DMS153 (cell line): ENCODE measurements at places on chromosomes 5 and 9.

DNA sequence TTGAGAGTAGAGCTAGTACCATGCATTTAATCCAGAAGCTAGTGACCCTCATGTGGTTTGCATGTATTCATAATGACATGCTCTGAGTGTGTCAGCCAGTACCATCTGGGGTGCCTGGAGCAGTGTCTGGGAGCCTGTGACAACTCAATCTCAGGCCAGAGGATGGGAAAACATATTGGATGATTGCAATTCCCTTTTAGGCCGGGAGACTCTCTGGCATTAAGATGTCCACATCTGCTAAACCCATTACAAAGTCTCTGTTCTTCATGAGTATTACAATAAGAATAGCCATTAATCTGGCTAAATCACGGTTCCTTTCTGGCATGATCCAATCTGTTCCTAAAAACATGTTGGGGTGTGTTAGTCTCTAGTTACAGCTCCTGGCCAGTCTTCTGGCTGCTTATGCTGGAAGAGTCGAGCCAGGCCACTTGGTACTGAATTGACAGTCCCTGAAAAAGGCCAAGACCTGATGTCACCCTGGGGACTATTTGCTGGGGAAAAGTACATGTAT, 475.7 kb downstream of the ENC1 start:
- no peak for DNase-seq

GRCh38 chr5:109571785-109572184, 117.9 kb upstream of the MAN2A1 start:
- no peak for DNase-seq

GRCh38 chr5:52947851-52948250, 41.3 kb upstream of the ITGA2 start:
- DNase-seq = no peak

DNA sequence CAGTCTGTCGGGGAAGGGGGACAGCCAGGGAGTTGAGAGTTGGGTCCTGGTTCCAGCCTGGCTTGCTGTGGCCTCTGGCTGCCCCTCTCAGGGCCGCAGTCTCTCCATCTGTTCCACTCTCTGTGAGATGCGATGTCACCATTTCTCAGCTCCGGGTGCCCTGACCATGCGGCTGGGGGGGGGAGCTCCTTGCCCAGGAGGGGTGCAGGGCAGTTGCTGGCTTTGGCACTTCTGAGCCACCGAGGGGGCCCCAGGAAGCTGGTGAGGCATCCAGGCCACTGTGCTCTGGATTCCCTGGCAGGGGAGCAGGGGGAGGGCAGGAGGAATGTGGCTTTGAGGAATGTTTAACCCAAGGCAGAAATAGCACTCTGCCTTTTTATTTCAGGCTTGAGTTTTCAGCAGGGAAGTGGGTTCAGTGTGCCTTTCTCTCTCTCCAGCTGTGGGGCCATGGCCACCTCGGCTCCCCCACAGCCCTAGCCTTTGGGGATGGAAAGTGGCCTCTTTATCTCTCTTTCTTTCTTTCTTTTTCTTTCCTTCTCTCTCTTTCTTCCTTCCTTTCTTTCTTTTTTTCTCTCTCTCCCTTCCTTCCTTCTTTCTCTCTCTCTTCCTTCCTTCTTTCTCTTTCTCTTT, 11.0 kb downstream of the NCS1 start:
- DNase-seq = no peak

GRCh38 chr9:108783731-108784495, 71.9 kb downstream of the ACTL7B start:
- DNase-seq = no peak

- DNase-seq = no peak
These were observed 494 bp upstream of the CXXC5 start for GRCh38 chr5:139647506-139648204.

DNA sequence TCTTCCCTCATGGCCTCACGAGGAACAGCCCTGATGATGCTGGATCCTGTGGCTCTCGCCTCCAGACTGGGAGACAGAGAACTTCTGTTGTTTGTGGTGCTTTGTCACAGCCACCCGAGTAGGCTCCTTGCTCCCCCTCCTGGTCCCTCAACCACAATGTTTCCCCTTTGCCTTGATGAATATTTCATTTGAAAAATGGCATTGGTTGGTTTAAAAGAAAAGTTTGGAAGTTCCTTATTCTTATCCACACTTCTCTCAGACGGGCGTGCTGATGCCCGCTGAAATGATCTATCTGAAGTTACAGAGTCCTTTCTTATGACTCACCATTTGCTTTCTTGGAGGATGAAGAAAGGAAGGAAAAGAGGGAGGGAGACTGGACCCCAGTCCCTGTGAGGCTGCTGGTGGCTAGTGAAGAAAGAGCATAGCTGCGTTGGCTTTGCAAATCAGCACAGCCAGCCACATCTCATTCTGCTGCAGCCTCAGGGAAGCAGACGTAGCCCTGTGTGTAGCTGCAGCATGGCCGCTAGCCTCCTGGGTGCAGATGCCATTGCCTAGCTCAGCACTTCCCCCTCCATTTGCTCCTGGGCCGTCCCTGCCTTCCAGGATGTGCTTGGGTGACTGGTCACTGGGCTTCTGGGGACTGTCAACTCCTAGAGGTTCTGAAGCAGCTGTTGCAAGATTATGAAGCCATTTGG, 185.9 kb downstream of the ERCC6L2 start:
- peak; percentile 2 for DNase-seq

DNA sequence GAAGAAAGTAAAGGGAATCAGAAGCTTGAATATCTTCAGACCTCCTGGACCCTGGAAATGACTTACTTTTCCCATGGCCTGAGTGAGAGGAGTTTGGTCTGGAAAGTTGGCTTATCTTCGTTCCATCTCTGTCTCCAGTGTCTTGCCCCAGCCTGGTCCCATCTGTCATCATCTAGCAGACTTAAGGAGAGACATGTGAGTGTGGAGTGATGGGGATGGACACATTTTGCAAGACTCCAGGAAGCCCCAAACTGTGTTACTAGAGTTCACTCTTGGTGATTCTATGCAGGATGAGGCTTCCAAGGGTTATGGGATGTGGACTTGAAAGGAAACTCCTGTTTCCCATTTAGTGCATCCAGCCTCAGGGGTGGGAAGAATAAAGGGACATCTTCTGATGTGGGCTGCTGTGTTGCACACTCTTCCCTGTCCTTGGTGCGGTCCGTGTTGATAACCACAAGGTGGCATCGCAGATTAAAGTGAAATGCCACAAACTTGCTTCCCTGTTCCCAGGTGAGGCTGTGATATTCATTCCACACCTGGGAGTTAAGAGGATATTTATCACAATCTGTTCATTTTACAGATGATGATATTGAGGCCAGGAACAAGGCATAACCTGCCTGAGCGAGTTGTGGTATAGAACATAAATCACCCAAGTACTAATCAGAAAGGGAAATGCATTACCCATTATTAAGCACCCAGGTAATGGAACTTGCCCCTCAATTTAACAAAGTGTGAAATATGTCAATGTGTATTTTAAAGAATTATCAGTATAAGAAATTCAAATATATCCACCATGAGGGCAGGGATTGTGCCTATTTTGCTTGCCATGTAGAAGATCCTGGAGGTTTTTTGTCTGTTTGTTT, 269.9 kb upstream of the PAPPA start:
- peak; percentile 46 for DNase-seq

DNA sequence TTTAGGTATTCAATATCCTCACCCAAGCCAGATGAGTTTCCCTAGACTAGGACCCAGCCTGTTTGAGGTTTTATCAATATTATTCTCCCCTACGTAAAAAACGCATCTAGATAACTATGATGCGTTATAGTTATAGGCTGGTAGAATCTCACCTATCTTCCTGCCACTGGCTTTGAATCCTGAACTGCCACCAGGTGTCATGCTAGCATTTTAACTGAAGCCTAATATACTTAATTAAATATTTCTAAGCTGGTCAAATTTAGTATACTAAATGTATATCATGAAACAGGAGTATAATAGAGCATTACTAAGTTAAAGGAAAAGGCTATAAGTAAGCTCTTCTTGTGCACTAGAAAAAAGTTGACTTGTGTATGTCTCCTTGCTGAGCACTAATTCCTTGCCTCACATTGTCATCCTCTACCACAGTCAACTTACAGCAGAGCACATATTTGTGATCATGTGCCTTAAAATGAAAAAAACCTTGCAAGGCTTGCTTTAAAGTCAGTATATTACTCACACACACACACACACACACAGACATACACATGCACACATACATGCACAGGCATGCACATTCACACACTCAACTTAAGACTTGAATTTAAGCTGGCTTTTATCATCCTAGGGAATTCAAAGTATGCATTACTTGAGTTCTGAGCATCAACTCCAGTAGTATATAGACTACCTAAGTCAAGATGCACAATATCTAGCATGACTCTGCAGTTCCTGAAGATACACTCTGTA, 303.4 kb downstream of the ADGRV1 start:
- no peak for DNase-seq

GRCh38 chr5:65760504-65761275, 38.7 kb downstream of the NLN start:
- peak; percentile 36 for DNase-seq

DNA sequence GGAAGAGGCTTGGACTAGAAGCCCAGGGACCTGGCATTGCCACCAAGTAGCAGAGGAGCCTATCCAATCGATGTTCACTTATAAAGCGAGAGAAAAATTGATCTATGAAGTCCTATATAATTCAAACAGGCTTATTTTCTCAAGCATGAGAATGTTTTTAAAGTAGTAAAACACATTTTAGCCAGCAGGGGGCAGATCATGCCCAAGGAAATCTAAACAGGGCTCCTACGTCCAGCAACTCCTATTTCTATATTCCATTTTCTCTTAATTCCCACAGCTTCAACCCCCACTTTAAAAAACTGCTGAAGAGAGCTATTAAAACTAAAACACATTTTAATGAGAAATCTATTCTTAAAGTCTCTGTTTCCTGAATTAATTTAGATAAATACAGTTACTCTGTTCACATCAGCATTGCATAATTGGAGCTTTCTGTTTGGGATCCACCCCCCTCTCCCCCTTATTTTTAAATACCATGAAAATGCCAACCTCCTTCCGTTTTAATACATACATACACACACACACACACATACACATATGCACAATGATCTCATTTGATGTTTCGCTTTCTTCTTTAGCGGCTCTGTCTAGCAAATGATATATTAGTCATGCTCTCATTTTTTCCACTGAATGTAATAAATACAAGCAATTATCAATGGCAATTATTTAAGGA, 144.9 kb downstream of the MYO10 start:
- peak; percentile 43 for DNase-seq

DNA sequence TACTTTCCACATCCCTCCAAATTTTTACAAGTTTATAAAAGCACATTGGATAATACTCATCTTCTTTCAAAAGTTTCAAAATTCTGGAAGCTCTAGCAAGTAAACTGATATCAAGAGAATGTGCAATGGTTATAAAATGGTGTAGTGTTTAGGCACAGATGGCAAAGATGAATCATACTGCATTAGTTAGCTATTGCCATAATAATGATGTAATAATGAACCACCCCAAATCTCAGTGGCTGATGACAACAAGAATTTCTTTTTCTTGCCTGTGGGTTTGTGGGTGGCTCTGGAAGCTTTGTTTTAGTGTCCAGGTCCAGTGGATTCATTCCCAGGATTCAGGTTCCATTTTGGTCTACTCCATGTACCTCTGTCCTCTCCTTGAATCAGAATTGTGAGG, 319.0 kb downstream of the BRINP1 start:
- DNase-seq = no peak

GRCh38 chr5:128637031-128637430, 99.0 kb upstream of the FBN2 start:
- no peak for DNase-seq

DNA sequence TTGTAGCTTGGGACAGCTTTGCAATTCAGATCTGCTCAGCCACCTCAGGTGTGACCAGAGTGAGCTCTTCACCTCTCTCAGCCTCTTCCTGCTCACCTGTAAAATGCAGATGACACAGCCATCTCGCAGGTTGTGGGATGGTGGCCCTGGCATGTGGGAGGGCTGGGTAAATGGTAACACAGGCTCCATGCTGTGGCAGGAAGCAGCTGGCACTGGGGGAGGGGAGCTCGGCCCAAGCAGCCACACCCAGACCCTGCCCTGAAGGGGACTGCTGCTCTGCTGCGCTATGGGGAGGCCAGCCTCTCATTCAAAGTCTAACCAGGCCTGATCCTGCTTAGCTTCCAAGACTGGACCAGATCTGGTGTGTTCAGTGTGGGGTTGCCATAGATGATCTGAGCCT, 24.1 kb downstream of the PHF2 start:
- DNase-seq = peak; percentile 92

GRCh38 chr5:151905557-151905961, 19.1 kb downstream of the GLRA1 start:
- DNase-seq = no peak

DNA sequence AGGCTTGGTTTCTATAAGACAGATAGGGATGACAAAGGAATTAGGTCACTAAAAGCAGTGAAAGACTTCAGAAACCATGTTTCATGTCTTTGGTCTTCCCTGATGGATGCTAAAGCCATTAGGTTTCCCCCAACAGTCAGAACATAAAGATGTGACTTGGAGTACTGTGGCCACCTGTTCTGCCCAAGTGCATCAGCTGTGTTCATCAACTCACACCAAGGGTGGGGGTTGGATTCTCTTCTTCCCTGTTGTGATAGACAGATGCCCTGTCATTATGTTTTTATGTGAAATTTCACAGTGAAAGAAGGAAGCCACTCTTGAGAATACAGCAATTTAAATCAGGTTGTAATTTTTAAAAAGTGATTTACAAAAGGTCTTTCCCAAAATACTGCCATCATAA, 196.8 kb downstream of the SH3GL2 start:
- DNase-seq = no peak

DNA sequence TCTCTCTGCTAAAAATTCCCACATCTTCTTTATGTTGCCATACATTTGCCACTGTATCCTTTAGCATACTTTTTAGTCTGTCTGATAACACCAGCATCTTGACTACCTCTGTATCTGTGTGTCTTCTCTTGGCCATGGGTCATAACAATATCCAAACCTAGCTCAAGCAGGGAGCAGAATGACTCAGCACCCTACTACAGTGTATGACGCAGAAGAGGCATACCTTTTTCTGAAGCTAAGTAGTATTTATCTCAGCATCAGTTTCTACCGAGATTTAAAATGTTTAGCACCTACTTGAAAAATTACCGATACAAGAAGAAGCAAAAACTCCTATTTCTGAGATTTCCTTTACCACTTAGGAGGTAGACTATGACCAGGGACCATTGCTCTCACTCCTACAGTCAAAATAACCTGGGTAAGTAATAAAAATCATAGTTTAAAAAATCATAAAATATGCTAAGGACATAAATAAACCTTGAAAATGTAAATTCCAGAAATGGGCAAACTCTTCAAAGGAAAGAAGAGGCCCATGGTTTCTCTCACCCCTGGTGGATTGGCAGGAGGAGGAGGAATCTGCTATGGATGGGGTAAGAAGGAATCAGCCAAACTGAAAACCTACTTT, 286.5 kb downstream of the MAST4 start:
- no peak for DNase-seq

DNA sequence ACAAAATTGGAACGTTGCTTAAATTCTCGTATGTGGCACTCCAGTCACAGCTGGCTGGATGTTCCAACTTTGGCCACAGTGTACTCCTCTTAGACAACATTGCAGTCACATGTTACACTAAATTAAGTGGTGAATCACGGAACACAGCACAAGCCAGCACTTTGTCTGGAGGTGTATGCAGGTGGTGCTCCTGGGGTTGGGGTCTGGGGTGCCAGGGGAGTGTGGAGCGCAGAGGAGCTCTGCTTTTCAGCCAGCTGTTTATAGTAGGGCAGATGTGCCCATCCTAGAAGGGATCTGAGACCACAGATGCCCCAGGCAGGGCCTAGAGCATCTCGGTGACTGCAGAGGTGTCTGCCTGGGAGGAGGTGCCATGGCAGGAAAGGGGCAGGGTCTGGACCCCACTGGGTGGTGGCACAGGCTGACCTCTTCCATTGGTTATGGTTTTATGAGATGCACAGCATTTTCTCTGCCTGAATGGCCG, 82.6 kb downstream of the WNK2 start:
- DNase-seq = no peak

- no peak for DNase-seq
These were observed 24.8 kb upstream of the CSF1R start for GRCh38 chr5:150111122-150111521.
